ENCODE measurements at places on chromosomes 12 and 14.
A peak's percentile ranks its signal among the peaks of the same experiment; 100 is the strongest.

GRCh38 chr12:109793411-109793810, 39.8 kb downstream of the TRPV4 start:
- DNase-seq, result no peak

- peak; percentile 22 for DNase-seq
Observed at GRCh38 chr14:60346706-60347105, 97.7 kb downstream of the PPM1A start.

DNA sequence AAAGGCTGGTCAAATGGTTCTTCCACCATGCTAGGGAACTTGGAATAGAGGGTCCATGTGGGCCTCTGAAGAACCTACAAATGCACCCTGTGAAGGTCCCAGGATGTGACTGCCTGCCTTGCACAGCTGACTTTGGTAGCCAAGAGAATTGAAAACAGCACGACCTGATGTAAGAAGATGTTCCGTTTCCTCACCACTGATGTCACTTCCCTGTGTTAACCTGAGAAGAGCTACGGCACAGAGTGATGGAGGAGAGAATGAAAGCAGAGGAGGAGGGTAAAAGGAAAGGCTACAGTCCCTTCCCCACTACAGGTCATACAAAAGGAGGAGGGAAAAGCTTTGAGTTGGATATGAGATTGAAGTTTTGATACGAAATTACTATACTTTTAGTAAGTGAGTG, 328.8 kb downstream of the RGS6 start:
- DNase-seq, result no peak

- DNase-seq, result no peak
Observed at GRCh38 chr12:6334940-6335450, 6.9 kb downstream of the TNFRSF1A start.

GRCh38 chr12:119088685-119089379, 89.9 kb upstream of the HSPB8 start:
- DNase-seq, result no peak

DNA sequence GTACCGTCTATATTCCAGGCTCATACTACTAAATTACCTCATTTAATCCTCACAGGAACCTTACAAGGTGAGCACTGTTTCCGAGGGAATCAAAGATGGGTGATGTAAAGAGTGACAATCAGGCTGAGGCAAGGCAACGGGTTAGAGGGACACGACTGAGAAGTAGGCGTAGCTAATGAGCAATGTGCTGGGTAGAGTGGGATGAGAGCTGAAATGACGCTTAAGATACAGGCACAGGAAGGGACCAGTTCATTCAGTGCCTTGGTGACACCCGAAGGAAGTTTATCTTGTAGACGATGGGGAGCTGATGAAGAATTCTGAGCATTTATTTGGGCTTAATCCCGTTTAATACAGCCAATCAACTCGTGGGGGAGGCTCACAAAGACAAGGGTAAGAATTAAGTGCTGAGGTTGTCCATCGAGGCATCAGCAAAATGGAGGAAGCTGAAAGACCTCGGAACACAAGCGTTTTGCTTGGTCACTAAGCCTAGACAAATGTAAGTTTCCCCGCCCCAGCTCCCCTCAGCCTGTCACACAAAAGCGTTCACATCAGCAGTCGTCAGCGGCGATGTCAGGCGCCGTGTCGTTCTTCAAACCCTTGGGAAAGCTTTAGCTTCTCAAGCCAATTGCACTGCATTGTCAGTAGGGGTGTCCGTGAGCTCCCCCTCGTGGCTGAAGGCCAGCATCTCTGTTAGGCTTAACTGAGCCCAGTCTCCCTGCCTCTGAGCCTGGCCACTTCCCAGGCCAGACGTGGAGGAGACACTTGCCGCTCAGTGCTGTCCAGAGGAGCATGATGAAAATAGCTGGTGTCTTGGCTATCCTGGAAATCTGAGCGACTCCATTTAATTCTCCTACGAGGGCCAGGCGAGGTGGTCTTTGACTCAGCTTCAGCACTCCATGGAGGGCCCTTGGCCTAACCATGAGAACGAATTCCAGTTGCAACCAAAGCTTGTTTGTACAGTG, 288.5 kb upstream of the G2E3 start:
- DNase-seq, result peak; percentile 93

GRCh38 chr14:42222924-42223471, 616.3 kb downstream of the LRFN5 start:
- peak; percentile 4 for DNase-seq

GRCh38 chr14:84208451-84208850, 1321.5 kb upstream of the FLRT2 start:
- DNase-seq, result no peak

DNA sequence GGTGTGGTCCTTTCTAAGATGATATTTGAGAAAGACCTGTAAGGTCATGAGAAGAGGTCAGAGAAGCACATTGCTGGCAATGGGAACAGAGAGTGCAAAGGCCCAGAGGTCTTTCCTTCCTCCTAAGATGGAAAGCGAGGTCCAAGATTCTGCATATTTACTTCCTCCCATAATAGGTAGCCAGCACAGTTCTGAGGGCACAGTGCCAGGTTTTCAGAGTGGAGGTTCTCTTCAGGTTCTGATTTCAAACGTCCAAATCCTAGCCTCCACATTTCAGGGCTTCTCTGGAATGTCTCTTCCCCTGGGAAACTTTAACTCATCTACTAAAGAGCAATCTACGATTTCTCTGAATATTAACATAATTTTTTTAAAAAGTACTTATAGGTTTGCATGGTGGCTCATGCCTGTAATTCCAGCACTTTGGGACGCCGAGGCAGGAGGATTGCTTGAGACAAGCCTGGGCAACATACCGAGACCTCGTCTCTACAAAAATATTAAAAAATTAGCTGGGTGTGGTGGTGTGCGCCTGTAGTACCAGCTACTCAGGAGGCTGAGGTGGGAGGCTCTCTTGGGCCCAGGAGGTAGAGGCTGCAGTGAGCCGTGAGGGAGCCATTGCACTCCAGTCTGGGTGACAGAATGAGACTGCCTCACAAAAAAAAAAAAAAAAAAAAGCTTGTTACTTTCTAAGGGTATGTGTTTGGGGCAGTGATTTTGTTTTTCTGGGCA, 526 bp upstream of the MRPL42 start:
- no peak for DNase-seq

GRCh38 chr12:13002301-13003097, 2.4 kb upstream of the HEBP1 start:
- DNase-seq, result no peak

GRCh38 chr14:90475298-90475697, 78.5 kb downstream of the CALM1 start:
- DNase-seq, result no peak

GRCh38 chr12:20572451-20572850, 122.7 kb upstream of the SLCO1C1 start:
- no peak for DNase-seq

DNA sequence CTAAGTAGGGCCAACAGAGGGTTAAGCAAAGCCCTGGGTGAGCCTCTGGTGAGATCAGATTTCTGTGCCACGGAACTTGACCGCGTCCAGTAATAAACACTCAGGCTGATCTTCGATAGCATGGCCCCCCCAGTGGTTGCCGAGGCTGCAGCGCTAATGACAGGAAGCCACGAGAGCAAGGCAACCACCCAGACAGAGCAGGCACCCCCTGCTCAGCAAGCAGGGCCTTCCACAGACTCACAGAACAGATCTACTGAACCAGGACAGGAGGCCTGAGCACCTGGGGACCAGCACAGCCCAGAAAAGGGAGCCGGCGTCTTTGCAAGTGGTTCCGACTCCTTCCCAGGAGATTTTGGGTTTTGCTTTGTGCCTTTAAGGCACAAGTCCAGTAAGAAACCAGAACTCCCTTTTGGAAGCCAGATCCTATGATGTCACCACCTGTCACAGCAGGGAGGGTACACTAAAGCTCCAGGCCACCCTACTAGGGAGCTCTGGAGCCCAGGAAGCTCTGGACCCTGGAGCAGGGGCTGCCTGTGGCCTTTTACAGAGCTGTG, 42.3 kb downstream of the BCL11B start:
- DNase-seq, result no peak

DNA sequence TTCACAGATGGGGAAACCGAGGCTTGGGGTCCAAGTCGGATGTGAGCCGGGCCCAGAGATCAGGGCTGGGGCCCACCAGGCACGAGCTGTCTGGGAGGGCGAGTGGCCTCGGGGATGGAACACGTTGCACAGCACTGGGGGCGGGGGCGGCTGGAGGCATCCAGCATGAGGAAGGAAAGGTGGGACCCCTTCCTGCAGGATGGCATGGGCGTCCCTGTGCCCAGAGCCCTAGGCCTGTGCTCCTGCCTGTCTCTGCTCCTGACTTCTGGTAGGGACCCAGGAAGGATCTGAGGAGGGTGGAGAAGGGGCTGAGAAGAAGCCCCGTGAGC, 183.4 kb downstream of the KIF26A start:
- DNase-seq, result no peak

- no peak for DNase-seq
Observed at GRCh38 chr12:7302266-7302986, 1.4 kb upstream of the ACSM4 start.

GRCh38 chr12:61009192-61009591, 1251.0 kb upstream of the USP15 start:
- no peak for DNase-seq

DNA sequence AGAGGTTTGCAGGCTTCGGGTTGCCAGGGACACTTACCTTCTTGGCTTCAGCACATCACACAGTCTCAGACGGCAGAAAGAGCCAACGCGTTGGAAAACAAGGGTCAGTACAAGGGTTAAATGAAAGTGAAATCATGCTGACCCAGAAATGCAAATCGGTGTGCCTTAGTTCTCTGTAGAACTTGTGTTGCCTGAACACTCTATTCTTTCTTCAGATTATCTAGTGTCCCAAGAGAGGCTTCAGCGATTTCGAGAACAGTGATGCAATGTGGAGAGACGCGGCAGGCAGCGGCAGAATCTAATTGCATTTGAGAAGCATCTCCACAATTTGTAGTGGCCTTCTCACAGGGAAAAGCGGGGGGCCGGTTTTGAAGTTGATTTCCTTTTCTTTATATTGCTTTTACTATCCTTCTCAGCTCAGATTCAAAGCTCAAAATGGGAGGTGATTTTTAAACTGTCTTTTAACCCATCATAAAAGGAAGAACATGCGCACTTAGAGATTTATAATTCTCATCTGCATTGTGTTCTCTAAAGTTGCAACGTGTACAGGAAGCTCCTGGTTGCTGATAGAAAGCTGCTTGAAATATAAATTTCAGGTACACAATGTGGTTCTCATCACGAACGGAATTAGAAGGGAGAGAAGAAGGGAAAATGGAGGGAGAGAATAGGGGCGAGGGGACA, 67.8 kb upstream of the EGLN3 start:
- no peak for DNase-seq

GRCh38 chr14:72186523-72186922, 254.3 kb downstream of the RGS6 start:
- DNase-seq, result no peak

DNA sequence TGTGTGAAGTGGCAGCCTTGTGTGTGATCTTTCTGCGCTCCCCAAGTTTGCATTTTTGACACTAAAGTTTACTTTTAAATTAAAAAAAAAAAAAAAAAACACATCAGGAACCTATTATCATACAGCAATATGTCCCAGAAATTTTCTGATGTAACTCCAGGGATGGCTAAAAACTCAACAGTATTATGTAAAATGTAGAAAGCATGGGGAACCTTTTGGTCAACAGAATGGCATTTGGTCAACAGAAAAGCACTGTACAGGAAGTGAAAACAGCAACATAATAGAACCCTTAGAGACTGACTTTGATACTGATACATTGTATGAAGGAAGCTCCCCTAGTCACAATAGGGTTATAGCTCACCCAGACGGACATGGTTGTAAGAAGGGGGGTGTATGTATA, 224.3 kb downstream of the ITPR2 start:
- DNase-seq, result no peak

DNA sequence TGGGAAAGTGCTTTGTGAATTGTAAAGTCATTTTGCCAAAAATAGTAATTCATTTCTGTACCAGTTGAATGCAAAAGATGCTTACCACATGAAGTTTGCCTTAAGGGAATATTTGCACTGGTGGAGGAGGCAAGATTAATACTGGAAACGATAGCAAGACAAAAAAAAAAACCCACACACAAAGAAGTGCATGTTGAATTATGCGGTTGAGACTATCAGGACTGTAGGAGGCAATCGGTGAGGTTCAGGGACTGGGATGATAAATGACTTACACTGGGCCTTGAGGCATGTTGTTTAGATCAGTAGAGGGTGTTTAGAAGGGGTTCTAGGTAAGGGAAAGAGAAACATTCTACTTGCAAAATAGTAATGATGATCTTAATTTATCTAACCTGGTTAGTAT, 142.2 kb upstream of the HMGA2 start:
- DNase-seq, result no peak

DNA sequence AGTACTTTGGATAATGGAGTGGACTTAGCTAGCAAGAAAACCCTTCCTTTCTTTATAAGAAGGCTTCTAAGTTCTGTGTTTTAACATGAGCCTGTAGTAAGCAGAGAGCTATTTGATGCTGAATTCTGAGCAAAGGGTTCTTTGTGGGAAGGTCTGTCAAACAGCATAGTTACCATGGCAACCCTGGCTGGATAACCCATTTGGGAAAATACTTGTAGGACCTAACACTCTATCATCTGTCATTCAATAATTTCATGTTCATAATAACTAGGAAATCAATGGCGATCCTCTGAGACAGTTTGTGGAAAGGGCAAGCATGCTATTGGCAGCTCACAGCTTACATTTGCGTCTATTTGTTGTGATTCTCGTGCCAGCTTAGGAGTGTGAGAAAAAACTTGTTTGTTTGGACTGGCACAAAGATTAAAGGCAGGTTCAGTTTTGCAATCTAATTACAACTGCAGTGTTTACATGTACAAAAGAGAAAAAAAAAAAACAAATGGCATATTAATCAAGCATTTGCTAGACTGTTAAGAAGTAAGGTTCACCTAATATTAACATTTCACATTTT, 219.2 kb downstream of the PDZRN4 start:
- DNase-seq, result peak; percentile 13
